Stimulated activated CD4-positive, alpha-beta T cell treated with anti-CD3 and anti-CD28 coated beads, Interleukin-4, amount 100 ng/mL, for 1 hour (primary cell): ENCODE measurements at places on chromosomes 6 and 20.

GRCh38 chr6:3383525-3383924, 73.3 kb downstream of the SLC22A23 start:
- DNase-seq, result no peak

DNA sequence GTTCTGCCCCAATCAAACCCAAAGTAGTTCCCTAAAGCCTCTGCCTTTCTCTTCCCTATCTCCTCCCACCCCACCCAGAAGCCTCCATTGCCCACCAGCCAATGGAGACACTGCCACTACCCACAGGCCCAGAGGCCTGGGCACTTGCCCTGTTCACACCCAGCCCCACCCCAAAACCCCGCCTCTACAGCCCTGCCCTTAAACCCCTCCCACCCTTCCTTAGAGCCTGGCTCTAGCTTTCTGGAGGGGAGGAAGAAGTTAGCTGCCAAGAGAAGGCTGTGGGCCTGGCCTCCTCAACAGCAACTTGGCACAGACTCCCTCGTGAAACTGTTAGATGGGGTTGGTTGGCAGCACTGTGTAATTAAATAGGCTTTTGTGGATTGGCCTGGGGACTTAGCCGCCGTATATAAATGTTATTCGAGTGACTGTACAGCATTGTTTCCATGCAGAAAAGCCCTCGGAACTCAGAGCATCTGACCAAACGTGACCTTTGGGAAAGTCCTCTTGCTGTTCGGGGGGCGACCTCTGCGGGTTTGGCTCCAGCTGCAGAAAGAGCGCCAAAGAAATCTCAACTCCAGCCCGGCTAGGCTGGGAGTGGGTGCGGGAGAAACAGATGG, 31.4 kb downstream of the COL11A2 start:
- no peak for DNase-seq

DNA sequence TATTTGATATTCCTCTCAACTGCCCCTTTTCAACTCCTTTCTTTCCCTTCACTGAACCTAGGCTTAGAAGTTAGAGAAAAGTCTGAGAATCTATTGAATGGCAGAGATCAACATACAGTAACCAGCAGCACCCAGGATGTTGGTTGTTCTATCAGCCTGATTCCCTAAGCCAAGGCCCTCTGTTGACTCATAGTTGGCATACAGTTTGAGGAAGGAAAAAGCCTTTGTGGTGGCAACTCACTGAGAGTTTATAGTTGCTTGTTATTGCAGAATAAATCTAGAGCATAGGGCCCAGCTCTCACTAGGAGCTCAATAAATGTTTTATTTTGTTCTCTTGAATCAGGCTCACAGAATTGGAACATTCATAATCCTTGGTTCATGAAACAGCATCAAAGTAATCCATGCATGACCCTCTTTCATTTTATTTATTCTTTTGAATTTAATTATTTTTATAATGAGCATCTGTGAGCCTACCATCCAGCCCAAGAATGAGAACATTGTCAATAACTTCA, 119.1 kb upstream of the ADGRF1 start:
- DNase-seq, result no peak

- DNase-seq, result no peak
Observed at GRCh38 chr6:34513646-34514045, 42.5 kb downstream of the SPDEF start.

DNA sequence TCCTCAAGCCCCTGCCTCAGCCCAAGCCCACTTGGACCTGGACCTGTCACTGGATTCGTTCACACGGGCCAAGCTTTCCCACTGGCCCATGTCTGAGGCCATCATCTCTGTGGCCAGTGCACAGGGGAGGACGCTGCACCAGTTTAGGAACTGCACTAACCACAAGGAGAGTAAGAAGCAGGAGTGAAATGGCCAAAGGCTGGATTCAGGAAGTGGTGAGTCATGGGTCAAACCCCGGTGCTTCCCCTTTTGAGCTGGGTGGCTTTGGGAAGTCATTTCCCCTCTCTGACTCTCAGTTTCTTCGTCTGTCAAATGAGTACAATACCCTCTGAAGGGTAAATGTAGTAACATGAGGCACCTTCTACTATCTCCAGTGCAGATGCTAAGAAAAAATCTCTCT, 87.9 kb downstream of the CD40 start:
- no peak for DNase-seq

GRCh38 chr6:6771964-6772363, 183.4 kb downstream of the LY86 start:
- DNase-seq, result no peak

DNA sequence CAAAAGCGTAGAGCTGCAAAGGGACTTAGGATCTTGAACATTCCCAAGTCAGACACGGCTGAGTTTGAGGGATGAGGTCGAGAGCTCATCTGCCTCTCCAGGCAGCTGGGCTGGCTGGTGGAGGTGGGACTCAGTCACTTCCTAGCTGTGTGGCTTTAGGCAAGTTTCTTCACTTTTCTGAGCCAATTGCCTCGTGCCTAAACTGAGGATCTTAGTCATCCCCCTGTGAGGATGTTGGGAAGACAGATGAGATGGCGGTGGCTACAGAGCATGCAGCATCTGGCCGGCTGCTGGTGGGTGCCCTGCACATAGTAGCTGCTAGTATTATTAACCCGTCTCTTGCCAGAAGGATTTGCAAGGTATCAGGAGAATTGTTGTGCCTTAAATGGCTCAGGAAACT, 27.5 kb downstream of the TFAP2C start:
- no peak for DNase-seq

DNA sequence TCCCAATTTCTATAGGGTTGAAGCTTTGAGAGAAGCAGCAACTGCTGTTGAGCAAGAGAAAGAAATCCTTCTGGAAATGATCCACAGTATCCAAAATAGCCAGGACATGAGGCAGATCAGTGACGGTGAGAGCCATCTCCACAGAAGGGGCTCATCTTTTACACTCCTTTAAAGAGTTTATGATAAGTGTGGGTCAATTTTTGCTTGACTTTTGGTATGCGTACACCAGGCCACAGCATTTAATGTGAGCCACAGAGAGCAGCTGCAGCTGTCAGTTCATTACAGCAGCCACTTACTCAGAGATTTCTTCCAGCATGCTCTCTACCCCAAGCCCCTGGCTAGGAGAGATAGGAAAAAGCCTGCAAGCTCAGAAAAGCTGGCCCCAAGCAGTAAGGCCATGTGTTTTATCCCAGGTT, 9.9 kb downstream of the BAG2 start:
- DNase-seq, result no peak

- no peak for DNase-seq
Observed at GRCh38 chr6:151058021-151058733, 181.6 kb upstream of the AKAP12 start.

DNA sequence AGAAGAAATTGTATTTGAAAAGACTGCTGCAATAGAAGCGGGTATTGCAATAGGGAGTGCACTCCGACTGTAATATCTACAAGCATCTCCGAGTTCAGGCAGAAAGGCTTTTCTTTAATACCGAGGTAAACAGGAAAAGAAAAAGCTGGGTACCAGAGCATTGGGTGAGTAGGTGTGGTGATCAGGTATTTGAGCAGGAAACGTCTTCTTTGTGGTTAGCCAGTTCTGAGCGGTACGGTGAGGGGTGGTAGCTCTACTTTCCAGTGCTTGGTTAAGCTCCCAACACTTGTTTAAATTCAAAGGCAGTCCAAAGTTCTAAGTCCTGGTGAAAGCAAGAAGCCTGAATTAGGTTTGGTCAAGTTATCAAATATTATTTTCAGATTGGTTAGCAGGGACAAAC, 404.1 kb downstream of the LMBRD1 start:
- no peak for DNase-seq

GRCh38 chr6:111534231-111534751, 51.3 kb upstream of the REV3L start:
- no peak for DNase-seq

- DNase-seq, result no peak
Observed at GRCh38 chr20:49372095-49372734, 94.4 kb upstream of the ZNFX1 start.

DNA sequence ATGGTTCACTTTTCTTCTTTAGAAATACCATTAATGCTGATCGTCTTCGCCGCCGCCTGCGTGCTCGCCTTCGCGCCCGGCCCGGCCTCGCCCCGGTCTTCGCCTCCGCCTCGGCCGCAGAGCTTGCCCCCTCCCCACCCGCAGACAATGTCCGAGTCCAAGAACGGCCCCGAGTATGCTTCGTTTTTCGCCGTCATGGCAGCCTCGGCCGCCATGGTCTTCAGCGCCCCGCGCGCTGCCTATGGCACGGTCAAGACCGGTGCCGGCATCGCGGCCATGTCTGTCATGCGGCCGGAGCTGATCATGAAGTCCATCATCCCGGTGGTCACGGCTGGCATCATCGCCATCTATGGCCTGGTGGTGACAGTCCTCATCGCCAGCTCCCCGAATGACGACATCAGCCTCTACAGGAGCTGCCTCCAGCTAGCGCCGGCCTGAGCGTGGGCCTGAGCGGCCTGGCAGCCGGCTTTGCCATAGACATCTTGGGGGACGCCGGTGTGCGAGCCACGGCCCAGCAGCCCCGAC, 4.8 kb upstream of the PRPH2 start:
- peak; percentile 16 for DNase-seq

- peak; percentile 33 for DNase-seq
Observed at GRCh38 chr20:11891776-11892545, 25.7 kb upstream of the BTBD3 start.

DNA sequence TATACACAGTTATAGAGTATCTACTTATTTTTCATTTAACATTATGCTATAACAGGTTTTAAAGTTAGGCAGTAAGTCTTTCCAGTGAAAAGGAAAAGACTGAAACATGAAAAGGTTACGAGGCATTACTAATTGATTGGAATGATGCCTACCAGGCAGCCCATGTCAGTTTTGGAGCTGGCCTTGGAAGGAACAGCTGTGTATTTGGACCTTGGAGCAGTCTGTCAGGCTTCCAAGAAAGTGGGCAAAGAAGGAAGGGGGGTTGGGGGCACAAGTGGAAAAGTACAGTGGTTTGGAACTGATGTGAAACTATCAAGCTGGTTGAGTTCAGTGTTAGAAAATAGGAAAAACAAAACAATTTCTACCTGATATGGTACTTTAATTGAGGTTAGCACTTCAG, 41.7 kb downstream of the SLC16A10 start:
- DNase-seq, result no peak

GRCh38 chr20:38728911-38729642, 4.8 kb downstream of the SLC32A1 start:
- DNase-seq, result peak; percentile 5

GRCh38 chr20:56411759-56412472, at the start of gene CASS4:
Gene CASS4 (plus strand): TSS chr20:56412260. CDS start chr20:56412459, 199 bp downstream.
- no peak for DNase-seq

DNA sequence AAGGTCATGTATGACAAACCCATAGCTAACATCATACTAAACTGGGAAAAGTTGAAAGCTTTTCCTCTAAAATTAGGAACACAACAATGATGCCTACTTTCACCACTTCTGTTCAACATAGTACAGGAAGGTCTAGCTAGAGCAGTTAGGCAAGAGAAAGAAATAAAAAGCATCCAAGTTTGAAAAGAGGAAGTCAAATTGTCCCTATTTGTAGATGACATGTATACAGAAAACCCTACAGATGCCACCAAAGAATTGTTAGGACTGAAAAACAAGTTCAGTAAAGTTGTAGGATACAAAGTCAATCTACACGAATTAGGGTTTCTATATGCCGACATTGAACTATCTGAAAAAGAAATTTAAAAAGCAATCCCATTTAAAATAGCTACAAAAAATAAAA, 89.4 kb upstream of the GLP1R start:
- DNase-seq, result no peak

- peak; percentile 61 for DNase-seq
Observed at GRCh38 chr6:44268095-44268628, 2.1 kb upstream of the TMEM151B start.

DNA sequence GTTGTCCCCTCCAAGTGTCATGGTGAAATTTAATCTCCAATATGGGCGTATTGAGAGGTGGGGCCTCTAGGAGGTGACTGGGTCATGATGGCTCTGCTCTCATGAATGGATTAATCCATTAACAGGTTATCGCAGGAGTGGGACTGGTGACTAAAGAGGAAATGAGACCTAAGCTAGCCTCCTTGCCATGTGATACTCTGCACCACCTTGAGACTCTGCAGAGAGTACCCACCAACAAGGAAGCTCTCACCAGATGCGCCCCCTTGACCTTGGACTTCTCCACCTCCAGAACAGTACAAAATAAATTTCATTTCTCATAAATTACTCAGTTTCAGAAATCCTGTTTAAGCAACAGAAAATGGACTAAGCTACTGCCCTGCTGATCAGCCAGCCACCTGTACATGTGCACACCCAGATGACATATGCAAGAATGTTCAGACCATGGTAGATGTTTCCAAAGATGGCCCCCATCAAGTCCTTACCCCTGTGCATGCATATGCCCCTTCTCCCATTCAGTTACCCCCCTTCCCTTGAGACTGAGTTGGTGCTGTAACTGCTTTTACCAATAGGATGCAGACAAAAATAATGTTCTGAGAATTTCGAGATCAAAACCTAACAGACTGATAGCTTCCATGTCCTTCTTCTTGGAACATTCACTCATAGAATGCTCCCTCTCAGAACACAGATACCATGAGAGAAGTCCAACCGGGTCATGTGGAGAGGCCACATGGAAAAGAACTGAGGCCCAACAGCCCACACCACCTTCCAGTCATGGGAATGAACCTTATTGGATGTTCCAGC, 28.4 kb downstream of the MAP3K5 start:
- no peak for DNase-seq

DNA sequence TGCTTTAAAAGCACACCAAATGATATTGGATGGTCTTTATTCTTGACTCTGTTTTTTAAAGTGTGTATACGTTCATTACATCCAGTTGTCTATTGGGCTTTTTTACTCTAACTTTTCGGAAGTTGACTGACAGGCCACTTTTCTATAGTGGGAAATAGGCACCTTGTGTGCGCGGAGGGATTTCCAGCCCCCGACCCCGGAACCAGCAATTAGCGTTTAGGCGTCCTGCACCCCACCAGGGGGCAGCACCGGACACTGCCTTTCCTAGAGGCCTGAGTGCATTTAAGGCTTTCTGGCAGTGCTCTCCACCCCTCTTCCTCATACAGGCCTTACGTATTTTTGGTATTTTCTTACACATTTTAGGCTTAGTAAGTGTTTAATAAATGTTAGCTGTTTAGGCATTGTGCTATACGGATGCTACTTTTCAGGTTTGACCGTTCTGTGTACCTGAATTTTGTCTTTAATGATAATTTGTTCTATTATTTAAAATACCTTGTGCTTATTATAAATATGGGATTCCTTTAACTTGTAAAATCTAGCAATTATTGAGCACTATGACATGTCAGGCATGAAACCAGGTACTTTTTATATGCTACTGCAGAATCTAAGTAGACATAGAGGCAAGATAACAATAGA, 231.8 kb downstream of the BCKDHB start:
- DNase-seq, result peak; percentile 76
